ENCODE measurements at places on chromosomes 3 and 15.
A peak's percentile ranks its signal among the peaks of the same experiment; 100 is the strongest.

DNA sequence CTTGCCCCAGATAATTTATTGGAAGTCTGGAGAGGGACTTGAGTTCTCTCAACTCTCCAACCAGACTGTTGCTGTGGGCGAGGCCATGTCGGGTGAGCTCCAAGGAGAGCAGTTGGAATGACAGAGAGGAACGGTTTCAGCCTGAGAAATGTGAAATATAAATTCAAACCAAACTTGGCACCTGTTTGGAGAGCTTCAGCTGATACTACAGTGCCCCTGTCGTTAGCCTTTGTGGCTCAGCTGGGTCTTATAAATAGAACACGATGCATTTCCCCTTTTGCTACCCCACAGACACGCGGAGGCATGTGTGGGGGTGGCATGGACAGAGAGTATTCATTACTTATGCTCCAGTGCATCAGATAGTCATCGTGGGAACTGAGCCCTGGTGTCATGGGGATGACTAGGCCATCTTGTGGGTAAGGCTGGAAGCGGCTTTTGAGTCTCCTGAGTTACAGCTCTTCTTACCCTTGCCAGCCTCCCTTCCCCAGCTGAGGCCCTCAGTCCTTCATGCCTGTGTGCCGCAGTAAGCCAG lies 15.6 kb downstream of the SMAD3 start:
- ATAC-seq, result peak; percentile 25
- H3K27ac ChIP-seq, result peak overlapping the region; percentile 45
- H3K4me3 ChIP-seq, result no peak overlapping the region
- no peaks in the 10 kb centered on the region for H3K36me3 ChIP-seq
- H3K27me3 ChIP-seq, result no peaks in the 10 kb centered on the region

- H3K27ac ChIP-seq, result no peak overlapping the region
- H3K4me3 ChIP-seq, result no peak overlapping the region
- ATAC-seq, result no peak
- no peaks in the 10 kb centered on the region for H3K36me3 ChIP-seq
- no peaks in the 10 kb centered on the region for H3K27me3 ChIP-seq
- no peaks in the 10 kb centered on the region for H3K4me1 ChIP-seq
Observed at GRCh38 chr3:112734736-112735350, 93.9 kb upstream of the CCDC80 start.

DNA sequence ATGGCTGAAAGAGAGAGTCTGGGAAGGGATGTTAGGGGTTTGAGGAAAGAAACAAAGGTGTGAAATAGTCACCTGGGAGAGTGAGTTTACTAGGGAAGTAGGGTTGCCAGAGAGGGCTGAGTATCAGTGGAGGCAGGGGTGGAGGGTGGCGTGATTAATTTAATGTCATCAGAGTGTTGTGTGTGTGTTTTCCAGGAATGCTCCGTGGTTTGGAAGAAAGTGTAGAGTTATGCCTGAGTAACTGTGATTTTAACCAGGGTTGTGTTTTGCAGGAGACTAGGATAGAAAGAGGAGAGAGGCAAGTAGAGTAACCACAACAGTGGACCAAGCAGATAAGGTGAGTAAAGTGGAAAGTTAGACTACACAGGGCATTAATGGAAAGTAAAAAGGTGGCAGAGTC lies 27.2 kb downstream of the PLD1 start:
- peaks cover 21% of the 10 kb centered on the region for H3K4me1 ChIP-seq
- H3K27ac ChIP-seq, result no peak overlapping the region
- no peaks in the 10 kb centered on the region for H3K27me3 ChIP-seq
- ATAC-seq, result no peak
- no peak overlapping the region for H3K4me3 ChIP-seq

- no peak for ATAC-seq
- no peaks in the 10 kb centered on the region for H3K4me1 ChIP-seq
- no peak overlapping the region for H3K27ac ChIP-seq
- H3K27me3 ChIP-seq, result no peaks in the 10 kb centered on the region
- no peak overlapping the region for H3K4me3 ChIP-seq
Observed at GRCh38 chr3:115428841-115429240, 194.5 kb upstream of the GAP43 start.

- peaks cover 10% of the 10 kb centered on the region for H3K4me1 ChIP-seq
- peak; percentile 83 for ATAC-seq
- H3K27ac ChIP-seq, result no peak overlapping the region
- H3K27me3 ChIP-seq, result peaks cover 20% of the 10 kb centered on the region
Observed at GRCh38 chr3:126971891-126972351, 11.0 kb upstream of the PLXNA1 start.

- no peaks in the 10 kb centered on the region for H3K27me3 ChIP-seq
- no peak for ATAC-seq
- H3K36me3 ChIP-seq, result no peaks in the 10 kb centered on the region
- H3K27ac ChIP-seq, result no peak overlapping the region
- H3K4me1 ChIP-seq, result no peaks in the 10 kb centered on the region
Observed at GRCh38 chr15:46344915-46345314, 710.1 kb downstream of the SQOR start.

- no peak for ATAC-seq
- no peak overlapping the region for H3K4me3 ChIP-seq
- no peaks in the 10 kb centered on the region for H3K36me3 ChIP-seq
Observed at GRCh38 chr3:119184796-119185570, 11.6 kb downstream of the UPK1B start.

DNA sequence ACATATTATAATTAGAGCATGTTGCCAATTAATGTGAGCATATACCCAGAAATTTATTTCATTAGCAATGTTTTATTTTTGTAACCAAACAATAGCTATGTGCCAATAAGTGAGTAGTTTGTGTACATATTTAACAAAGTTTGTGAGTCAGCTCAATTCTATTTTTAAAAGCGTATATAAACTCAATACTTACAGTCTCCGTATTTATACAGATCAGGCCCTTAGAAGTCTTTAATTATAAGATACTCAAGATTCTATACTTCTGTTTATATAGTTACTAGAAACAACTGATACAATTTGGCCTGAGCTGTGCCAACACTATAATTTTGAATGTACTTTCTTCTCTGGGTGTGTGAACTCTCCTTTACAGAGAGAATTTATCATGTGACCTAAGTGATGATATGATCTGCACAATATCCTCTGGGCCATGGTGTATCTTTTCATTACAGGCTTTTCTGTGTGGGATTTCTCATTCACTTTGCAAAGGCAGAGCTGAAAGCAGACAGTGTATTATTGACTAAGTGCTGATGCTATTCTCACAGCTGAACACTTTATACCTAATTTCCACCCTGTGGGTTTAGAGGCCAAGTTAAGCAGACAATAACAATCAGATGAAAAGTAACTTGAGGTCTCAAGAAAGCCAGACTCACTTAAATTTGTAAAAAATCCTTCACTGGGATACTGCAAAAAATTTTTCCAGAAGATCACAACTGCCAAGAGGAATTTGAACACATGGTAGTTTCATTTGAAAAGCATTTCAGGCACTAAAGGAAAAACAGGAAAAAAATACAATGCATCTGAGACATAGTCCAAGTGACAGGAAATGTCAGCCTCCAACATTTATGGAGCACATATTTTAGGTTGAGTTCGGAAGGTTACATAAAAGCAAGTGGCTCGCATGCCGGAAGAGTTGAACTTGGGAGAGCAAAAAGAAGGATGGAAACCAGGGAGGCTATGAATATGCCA lies 277.9 kb upstream of the SEMA6D start:
- ATAC-seq, result no peak
- H3K27ac ChIP-seq, result peak overlapping the region; percentile 24
- H3K4me1 ChIP-seq, result peaks cover 16% of the 10 kb centered on the region
- H3K27me3 ChIP-seq, result no peaks in the 10 kb centered on the region
- no peak overlapping the region for H3K4me3 ChIP-seq

GRCh38 chr15:86300390-86301125 lies 220.9 kb downstream of the AGBL1 start:
- H3K4me3 ChIP-seq, result no peak overlapping the region
- H3K36me3 ChIP-seq, result no peaks in the 10 kb centered on the region
- no peaks in the 10 kb centered on the region for H3K4me1 ChIP-seq
- no peak for ATAC-seq

DNA sequence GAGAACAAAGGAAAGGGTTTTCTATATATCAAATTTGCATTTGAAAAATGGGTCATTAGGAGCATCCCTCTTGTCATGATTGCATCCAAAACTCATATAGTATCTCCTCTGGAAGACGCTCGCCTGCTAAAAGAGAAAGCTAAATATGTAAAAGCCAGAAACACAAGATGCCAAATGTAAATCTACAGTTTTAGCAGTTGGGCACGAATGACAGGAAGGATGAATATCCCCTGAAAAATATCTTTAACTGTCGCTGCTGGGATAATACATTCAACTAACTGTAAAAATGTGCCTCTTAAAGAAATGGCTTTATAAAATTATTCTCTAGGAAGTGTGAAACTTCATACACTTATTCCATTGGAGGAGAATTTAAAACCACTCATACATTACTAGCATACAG lies 101.7 kb downstream of the DCLK3 start:
- H3K27ac ChIP-seq, result no peak overlapping the region
- H3K4me3 ChIP-seq, result no peak overlapping the region
- no peaks in the 10 kb centered on the region for H3K27me3 ChIP-seq

DNA sequence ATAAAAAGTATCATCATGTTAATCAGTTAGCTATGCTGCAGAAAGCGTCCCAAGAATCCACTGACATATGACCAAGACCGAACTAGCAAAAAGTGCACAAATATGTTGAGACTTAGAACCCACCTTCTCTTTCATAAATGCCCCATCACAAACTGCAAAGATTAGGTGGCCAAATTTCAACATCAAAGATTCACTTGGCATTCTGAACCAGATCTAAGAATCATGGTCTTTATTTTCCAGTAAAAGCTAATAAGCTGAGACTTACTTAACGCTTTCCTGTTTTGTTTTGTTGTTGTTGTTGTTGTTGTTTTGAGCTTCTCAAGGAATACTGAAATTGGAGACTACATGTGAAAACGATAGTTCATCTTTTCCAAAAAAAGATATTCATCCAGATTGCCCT lies 62.4 kb downstream of the ZBTB20 start:
- no peak overlapping the region for H3K4me3 ChIP-seq
- peaks cover 31% of the 10 kb centered on the region for H3K4me1 ChIP-seq
- H3K27me3 ChIP-seq, result no peaks in the 10 kb centered on the region
- no peak for ATAC-seq
- H3K36me3 ChIP-seq, result no peaks in the 10 kb centered on the region
- no peak overlapping the region for H3K27ac ChIP-seq

GRCh38 chr3:12503126-12503957 lies 19.1 kb downstream of the TSEN2 start:
- H3K36me3 ChIP-seq, result peaks cover 83% of the 10 kb centered on the region
- no peak for ATAC-seq
- H3K4me3 ChIP-seq, result no peak overlapping the region
- H3K27ac ChIP-seq, result no peak overlapping the region

DNA sequence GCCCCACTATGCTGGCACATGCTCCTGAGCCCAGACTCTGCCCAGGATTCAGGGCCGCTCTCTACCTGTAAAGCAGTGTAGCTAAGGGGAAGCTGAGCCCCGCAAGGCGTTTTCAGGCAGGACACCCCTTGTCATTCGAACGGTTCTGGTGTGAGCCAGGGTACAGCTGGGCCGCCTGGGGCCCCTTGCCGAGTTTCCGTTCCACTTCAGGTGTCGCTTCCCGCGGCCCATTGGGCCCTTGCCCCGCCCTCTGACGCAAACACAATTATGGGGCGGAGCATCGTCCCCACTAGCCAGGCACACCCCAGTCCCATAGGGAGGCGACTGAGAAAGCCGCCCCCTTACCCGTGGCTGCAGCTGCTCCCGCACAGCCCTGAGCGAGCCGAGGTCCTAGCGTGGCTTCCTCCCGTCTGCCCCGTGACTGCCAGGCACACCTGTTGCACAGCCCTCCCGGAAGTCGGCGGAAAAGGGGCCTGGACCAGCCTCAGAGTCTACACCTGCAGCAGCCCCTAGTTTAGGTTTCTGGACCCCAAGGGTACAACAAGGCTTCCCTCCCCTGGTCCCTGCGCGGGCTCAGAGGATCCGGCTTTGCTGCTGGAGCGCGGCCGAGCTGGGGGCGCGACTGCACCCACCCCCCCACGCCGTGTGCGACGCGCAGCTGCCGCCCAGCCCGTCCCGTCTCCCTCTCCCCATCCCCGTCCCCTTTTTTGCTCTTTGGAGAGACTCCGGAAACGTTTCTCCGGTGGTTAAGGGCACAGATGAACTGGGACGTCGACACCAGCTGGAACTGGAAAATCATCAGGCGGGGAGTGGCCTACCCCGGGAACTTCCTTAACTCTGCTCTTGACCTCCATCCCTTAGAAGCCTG lies at the start of gene PLSCR2:
PLSCR2 (minus strand) TSS at position 412 of the 868 bp plus-strand sequence. CDS start 9,657 bp downstream, outside the sequence.
- H3K4me3 ChIP-seq, result peak within 1 kb of the TSS; percentile 80
- no peaks in the 10 kb centered on the region for H3K27me3 ChIP-seq
- no peaks in the 10 kb centered on the region for H3K36me3 ChIP-seq
- H3K27ac ChIP-seq, result peak within 1 kb of the TSS; percentile 82
- peak; percentile 84 for ATAC-seq

DNA sequence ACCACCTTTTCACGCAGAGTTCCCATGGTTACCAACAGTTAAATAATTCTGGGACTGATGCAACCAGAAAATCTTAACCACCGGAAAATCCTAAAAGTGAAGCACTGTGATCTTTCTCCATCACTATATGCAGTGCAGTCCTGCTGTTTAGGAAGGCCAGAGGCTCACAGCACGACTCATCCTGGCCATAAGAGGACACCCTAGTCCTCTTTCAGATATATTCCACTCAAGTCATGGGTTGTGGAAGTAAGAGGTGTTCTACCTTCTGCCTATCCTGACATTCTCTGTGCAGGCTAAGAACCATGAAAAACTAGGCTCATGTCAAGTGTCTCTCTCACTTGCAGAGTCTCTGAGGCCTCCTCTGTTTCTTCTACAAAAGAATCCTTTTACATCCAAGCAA lies 67.2 kb downstream of the DHX30 start:
- H3K27ac ChIP-seq, result no peak overlapping the region
- H3K4me1 ChIP-seq, result no peaks in the 10 kb centered on the region
- H3K4me3 ChIP-seq, result no peak overlapping the region
- H3K36me3 ChIP-seq, result peaks cover 100% of the 10 kb centered on the region

- H3K4me3 ChIP-seq, result no peak overlapping the region
Observed at GRCh38 chr3:101811875-101812274, 32.9 kb downstream of the NXPE3 start.

GRCh38 chr15:68518785-68519430 lies 59.9 kb upstream of the CORO2B start:
- no peaks in the 10 kb centered on the region for H3K36me3 ChIP-seq
- H3K27ac ChIP-seq, result no peak overlapping the region
- H3K27me3 ChIP-seq, result no peaks in the 10 kb centered on the region
- H3K4me3 ChIP-seq, result no peak overlapping the region

- ATAC-seq, result no peak
- no peaks in the 10 kb centered on the region for H3K27me3 ChIP-seq
- no peaks in the 10 kb centered on the region for H3K36me3 ChIP-seq
- no peak overlapping the region for H3K4me3 ChIP-seq
- H3K27ac ChIP-seq, result no peak overlapping the region
Observed at GRCh38 chr15:38699633-38700230, 135.1 kb upstream of the RASGRP1 start.

GRCh38 chr15:58344213-58345070 lies 87.3 kb upstream of the LIPC start:
- no peak overlapping the region for H3K27ac ChIP-seq
- ATAC-seq, result no peak
- H3K36me3 ChIP-seq, result no peaks in the 10 kb centered on the region
- no peaks in the 10 kb centered on the region for H3K4me1 ChIP-seq
- H3K27me3 ChIP-seq, result no peaks in the 10 kb centered on the region
- no peak overlapping the region for H3K4me3 ChIP-seq

Measured in gastroesophageal sphincter (tissue), 4 donors.